Neural crest cell (in vitro differentiated cells): ENCODE measurements at places on chromosomes 16 and 17. TPM values are rescaled to one million over a fixed set of nuclear protein-coding genes. Genes with fewer than 3 reads are reported as not detected.

DNA sequence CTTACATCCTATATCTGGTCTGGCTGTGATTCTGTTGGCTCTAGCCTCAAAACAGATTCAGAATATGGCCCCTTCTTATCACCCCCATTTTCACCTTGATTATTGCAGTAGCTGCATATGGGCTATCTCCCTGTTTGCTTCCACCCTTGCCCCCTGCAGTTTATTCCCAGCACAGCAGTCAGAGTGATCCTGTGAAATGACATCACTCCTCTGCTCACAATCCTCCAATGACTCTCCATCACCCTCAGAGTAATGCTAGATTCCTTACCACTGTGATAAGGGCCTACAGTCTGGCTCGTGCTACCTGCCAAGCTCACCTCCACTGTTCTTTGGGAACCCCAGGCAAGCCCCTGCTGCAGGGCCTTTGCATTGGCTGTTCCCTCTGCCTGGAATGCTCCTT is 92.5 kb downstream of the ASIC2 start:
- no peak for DNase-seq

DNA sequence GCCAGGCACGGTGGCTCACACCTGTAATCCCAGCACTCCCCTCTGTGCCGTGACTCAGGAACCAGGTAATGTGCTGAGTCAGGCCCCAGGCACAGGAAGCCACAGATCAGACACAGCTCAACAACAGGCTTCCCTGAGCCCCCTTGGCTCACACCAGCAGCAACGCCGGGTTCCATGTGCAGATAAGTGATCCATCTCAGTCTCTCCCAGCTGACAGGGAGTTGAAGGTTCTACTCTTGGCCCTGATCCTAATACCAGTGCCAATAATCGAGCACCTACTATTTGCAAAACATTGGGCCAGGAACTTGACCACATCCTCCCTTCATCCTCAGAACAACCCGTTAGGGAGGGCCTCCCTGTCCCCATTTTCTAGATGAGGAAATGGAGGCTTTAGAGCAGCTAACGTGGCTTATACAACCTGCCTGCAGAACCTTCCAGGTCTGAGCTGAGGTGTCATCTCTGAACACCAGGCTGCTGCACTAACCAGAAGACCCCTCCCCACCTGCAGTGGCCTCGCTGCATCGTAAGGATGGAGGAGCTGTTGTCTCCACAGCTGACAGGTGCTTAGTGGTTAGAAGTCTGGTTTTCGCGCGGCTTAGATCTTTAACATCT is 64.8 kb upstream of the AMZ2 start:
- no peak for DNase-seq

TNP2 gene
- total RNA-seq = not detected in 2 replicates

- no peak for DNase-seq
Measured at GRCh38 chr16:87621976-87622713, 19.8 kb downstream of the JPH3 start.
